ENCODE measurements at places on chromosomes 7 and 10.

GRCh38 chr10:98833542-98833941 lies 386.8 kb upstream of the HPS1 start:
- DNase-seq, result no peak

GRCh38 chr10:2831509-2831908 lies 235.8 kb upstream of the PFKP start:
- DNase-seq, result no peak

GRCh38 chr10:53713431-53713830 lies 940.8 kb upstream of the MBL2 start:
- DNase-seq, result no peak

DNA sequence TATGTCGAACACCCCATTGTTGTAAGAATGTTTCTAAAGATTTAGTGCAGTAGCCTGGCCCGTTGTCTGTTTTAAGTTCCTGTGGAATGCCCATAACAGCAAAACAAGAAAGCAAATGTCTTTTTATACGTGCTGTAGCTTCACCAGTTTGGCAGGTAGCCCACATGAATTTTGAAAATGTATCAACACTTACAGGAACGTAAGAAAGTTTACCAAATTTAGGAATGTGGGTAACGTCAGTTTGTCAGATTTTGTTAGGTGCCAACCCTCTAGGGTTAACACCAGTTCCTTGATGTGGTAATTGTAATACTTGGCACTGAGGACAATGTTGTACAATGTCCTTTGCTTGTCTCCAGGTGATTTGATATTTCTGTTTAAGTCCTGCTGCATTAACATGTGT lies 3.2 kb upstream of the GIMAP4 start:
- DNase-seq, result no peak

DNA sequence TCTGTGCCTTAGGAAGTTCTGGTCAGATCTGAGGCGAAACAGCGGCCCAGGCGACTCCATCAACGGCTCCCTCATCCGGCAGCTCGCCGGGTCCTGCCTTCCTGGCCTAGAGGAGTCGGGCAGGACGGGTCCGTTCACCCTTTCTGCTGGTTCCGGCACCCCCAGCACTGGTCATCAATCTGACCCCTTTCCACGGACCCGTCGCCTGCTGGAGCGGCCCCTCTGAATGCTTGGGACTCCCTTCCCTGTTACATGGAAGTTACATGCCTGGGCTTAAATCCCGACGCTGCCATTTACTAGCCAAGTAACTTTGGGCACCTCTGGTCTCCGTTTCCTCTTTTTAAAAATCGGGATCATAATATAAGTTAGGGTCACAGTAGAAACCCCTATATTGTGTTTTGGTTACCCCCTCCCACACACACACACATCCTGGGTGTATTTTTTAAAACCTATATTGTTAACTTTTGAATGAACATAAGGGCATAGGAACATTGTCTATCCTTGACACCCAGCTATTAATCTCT lies 607 bp upstream of the GGCT start:
- DNase-seq, result no peak

DNA sequence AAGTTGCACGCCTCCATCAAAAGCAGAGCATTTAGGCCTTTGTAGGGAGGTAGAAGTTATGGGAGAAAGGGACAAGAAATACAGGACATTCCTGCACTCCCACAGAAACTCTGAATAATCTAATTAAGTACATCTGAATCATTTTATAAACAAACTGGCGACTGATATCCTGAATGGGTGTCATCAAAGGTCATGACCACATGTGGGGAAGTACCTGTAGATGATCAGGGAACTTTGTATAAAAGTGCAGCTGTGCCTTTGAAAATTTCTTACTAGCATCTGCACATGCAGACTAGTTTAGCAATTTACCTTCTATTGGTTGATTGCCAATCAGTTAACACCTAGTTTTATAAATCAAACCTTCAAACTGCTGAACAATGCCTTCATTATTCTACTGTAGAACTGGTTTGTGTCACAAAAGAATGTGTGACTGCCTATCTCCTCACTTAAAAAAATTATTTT lies 17.1 kb downstream of the STEAP4 start:
- DNase-seq, result no peak

- peak; percentile 22 for DNase-seq
These were observed 44.4 kb upstream of the SP4 start for GRCh38 chr7:21383227-21384220.

DNA sequence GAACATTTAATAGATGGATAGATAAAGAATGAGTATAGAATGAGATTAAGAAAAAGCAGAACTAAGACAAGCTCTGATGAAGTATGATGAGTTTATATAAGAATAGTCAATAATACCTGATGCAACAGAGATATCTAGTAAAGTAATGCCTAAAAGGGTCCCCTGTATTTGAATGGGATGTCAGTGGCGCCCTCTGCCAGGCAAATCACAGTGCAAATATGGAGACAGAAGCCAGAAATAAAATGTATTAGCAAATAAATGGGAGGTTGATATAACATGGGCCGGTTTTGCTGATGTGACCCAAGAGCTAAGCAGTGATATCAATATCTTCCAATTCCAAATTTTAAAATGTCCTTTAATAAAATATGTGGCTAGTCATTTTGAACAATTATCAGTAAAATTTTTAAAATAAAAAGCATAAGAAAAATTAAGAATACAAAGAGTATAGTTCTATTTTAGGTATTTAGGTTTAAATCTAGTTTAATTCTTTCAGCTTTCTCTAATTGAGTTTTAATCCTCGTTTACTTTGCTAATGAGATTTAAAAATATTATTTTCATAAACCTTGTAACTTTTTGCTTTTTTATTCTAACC lies 62.6 kb downstream of the ADK start:
- DNase-seq, result peak; percentile 24

GRCh38 chr10:71860243-71861029 lies 9.4 kb upstream of the PSAP start:
- peak; percentile 70 for DNase-seq

Data from MM.1S (cell line).